ENCODE measurements at places on chromosomes 6 and 20.

- no peak for DNase-seq
Measured at GRCh38 chr20:41089555-41089954, 47.8 kb upstream of the PLCG1 start.

- no peak for DNase-seq
Measured at GRCh38 chr20:11982955-11983470, 65.3 kb downstream of the BTBD3 start.

DNA sequence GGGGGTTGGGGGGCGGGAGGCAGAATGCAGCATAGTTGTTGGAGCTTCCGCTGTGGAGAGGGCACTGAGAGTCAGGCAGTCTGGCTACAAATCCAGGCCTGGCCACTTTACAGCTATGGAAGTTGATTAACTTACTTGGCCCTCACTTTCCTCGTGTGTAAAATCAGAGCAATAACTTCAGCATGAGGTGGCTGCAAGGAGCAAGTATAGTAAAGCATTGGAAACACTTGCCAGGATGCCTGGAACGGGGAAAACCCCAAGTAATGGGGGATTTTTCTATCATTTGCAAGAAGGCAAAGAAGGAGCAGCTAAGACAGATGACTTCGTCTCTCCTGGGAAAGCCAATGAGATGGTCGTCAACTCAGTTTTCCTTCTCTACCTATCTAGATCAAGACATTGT, 35.8 kb downstream of the AGPAT4 start:
- no peak for DNase-seq

DNA sequence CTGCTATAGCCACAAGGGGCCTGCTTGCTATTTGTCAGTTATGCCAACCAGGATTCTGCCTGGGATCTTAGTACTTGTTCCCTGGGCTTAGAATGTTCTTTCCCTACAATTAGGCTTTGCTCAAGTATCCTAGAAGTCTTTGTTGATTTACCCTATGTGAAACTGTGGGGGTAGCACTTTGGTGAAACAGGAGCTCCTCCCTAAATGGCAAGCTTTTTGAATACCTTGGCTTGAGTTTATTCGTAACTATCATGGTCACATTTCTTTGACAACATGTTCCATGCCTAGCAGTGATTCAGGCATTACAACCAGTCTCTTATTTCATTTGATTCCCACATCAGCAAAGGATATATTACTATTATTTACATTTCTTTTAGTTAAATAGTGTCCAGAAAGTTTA, 21.2 kb downstream of the AFDN start:
- DNase-seq: no peak

GRCh38 chr20:49775229-49775693, 37.4 kb upstream of the SLC9A8 start:
- no peak for DNase-seq

DNA sequence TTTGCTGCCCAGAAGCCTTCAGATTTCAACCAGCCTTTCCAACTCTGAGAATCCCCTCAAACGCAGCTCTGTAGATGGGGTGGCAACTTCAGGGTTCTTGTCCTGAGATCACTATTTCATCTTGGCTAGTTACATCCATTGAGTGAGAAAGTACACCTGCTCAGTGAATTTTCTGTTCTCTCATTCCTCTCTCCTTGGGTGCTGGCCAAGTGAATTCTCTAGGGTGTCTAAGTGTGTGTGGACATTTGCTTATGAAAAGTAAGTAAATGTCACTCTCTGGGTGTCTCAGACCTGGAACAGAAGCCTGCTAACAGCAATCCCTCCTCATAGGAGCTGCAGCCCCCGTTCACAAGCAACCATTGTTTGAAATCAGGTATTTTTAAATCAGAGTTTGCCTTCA, 3.8 kb downstream of the RIN2 start:
- DNase-seq: no peak

DNA sequence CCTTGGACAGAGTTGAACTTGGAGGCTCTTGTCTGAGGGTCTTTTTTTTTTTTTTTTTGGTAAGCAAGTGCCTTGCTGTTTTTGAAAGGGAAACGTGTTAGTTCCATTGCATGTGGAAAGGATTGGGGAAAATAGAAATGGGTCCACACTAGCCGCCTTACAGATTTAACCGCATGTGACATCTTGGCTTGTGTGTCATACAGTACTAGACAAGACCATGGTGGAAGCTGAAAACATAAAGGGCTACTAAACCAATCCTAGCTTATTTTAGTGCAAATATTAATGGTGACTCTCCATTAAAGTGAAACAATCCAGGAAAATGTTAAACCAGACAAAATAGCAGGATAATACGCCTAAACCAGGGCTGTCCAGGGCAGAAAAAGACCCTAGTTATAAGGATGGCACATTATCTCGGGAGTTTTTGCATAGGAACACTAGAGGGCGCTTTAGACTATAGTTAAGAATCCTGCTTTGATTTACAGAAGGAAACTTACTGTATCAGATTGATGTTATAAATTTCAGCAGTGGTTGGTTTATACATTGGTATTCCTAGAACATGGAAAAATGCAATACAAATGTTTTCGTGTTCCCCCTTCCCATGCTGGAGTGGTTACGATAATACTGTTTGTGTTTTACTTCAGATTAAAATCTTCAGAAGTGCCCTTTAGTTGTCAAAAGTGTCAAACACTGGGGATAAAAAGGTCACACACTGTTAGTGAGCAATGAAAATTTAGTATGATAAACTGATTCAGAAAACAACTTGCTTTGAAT, 59.8 kb upstream of the DEK start:
- DNase-seq: peak; percentile 52

DNA sequence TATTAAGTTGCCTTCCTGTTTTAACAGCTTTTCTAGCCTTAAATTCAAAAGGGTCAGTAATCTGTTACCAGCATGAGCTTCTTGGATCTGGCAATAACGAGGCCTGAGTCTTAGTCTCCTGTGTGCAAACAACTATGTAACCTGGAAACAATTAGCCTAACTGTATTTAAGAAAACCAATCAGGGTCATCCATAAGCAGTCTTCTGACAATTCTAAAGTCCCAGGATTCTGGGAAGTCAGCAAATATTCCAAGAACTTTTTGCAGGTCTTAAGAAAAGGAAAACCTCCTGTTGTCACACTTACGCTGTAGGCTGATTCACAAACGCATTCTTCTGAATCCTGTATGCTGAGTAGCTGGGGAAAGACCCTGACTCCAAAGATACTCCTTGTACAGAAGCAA, 90.4 kb downstream of the COL12A1 start:
- no peak for DNase-seq

GRCh38 chr6:49634092-49634835, 2.4 kb downstream of the RHAG start:
- no peak for DNase-seq

- no peak for DNase-seq
Measured at GRCh38 chr6:108805611-108806167, 42.5 kb upstream of the ARMC2 start.

- no peak for DNase-seq
Measured at GRCh38 chr6:20350215-20350614, 51.5 kb upstream of the E2F3 start.

GRCh38 chr6:28583463-28583862, 57.8 kb downstream of the GPX5 start:
- no peak for DNase-seq

DNA sequence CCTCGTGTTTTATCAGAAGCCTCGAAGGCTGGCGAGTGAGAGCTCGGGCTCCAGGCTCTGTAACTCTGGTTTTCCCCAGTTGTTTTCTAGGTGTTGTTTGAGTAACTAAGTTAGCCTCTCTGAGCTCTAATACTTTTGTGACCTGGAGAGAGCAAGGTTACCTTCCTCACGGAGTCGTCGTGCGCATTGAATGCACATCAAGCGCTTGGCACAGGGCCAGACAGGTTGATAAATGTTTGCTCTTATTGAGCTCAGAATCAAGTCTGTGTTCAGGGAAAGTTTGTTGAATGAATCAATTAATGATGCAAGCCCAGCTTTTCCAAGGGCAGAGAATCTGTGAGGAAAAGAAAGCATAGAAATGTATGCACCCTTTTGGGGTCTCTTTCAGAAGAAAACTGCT, 33.5 kb downstream of the EDN3 start:
- DNase-seq: no peak

GRCh38 chr6:87287251-87287650, 35.1 kb upstream of the SMIM8 start:
- DNase-seq: no peak

DNA sequence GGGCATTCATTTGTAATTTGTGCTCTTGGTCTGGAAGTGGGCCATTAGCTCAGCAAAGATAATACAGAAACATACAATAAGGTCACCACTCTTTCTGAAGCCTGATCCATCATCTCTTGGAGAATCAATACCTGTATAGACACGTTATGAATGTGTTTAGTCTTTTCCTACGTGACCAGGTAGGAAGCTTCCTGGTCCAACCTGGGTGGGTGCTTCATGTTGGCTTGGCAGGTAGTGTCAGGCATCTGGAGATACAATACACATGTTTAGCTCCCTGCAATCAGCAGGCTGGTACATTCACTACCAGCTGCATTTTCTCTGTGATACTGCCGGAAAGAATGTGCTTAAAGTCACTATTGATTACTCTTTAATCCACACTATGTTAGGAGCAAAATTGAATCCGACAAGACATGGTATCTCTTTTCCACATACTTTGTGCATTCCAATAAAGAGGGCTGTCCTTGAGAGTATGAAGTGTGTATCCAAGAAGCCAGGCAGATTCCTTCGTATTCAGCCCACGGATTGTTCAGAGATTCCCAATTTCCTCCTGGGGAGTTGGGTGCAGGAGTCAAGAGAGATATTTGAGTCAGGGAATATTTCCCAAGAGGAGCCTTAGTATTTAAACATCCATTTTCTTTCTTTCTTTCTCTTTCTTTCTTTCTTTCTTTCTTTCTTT, 49.9 kb upstream of the RANBP9 start:
- DNase-seq: no peak

GRCh38 chr6:145206247-145206907, 528.9 kb downstream of the EPM2A start:
- no peak for DNase-seq

DNA sequence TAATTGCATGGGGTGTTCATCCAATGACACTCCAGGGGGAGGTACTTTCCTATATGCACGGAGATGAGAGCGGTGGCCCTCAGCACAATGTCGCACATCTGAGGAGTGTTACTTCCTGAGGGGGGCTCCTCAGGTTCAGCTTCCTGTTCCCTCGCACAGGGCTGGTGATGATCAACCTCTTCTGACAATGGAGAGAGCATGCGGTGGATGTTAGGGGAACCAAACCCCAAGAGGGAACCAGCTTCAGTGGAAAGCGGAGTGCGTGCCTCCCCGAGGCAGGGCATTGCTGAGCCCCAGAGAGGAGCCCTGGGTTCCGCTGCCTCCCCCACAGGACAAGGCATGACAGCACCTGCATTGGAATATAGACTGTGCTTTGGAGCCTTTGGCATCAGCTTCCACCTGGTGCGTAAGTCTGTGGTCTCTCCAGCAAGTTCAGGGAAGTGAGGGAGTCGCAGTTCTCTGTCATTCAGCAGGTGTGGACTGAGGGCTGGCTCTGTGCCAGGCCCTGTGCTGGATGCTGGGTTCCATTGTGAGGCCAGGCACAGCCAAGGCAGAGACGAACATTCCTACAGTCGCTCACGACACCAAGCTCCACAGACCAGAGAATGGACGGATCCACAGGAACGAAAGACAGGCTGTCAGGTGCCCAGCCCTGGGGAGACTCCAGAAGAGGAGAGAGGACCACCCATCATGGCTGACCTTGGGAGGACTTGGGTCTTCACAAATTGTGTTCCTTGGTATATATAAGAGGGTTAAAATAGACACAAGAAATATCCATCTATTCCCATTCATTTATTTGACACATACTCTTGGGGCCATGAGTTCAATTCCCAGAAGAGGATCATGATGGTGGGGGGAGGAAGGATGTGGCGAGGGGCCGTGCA, 3.9 kb upstream of the ZNF831 start:
- peak; percentile 77 for DNase-seq

DNA sequence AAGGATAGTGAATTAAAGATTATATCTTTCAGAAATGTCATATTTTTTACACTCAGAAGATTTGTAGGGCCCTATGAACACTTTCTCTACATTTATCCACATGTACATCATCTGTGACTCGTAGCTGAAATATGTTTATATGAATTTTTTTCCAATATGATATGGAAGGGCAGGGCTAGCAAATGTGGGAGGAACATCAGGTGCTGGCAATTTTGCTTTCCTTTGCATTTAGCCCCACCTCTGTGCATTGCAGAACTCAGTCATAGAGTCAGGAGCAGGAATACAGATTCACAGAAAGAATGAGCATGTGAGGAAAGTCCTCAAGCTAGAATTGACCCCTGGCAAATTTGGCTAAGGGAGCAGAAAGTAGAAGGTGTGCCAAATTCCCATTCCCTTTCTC, 129.9 kb downstream of the CRYBG1 start:
- DNase-seq: no peak

GRCh38 chr20:31542201-31542842, 28.1 kb downstream of the HM13 start:
- no peak for DNase-seq

GRCh38 chr20:58635279-58635665, 15.8 kb upstream of the STX16 start:
- DNase-seq: no peak

DNA sequence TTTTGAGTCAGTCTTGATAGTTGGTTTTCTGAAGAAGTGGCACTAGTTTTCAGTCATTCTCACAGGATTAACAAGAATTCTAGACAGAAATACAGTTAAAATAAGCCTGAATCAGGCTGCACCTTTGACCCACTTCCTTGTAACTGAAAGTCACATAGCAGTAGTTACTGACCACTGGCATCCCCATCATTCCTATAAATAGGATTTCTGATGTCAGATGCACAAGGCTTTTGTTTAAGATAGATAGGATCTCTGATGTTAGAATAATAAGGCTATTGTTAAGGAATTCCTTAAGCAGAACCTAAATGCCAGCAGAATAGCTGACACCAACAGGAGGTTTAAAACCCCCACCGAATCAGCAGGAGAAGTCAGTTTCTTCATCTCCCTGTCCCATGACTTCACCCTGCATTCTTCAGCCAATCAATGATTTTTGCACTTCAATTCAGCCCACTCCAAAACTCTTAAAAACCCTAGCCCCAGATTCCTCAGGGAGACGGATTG, 30.6 kb upstream of the ZBTB24 start:
- no peak for DNase-seq

- no peak for DNase-seq
Measured at GRCh38 chr20:38405132-38405531, 30.0 kb downstream of the SNHG17 start.

DNA sequence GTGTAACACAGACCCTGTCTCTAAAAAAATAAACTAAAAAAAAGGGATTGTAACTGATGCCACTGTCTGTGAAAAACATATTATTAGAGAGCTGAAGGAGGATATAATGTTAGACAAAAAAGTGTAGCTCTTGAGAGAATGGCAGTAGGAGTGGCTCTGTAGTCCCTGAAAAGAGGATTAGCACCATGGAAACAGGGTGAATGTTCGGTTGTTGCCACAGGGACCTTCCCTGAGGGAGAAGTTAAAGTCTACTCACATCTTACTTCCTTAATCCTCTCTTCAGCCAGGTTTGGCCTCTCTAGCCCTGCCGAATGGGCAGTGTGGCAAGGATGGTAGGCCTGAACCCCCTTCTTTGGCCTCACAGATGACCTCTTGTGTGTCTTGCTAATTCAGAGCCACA, 12.1 kb downstream of the SCAND1 start:
- no peak for DNase-seq

- DNase-seq: no peak
Measured at GRCh38 chr6:82040405-82041221, 206.9 kb downstream of the IBTK start.

- DNase-seq: no peak
Measured at GRCh38 chr6:167995731-167996151, 1.7 kb upstream of the KIF25 start.

Measured in CD4-positive, alpha-beta T cell treated with Interferon alpha-2 for 1 hour (primary cell).